CD14-positive monocyte (primary cell): ENCODE measurements at places on chromosomes 3 and 15. TPM values are rescaled to one million over a fixed set of nuclear protein-coding genes. Genes with fewer than 3 reads are reported as not detected.

The NAA80 gene
- polyA plus RNA-seq, result 2.3 TPM

The CYP1A1 gene
- polyA plus RNA-seq, result not detected

The GOLGA8H gene
- not detected for polyA plus RNA-seq

The PRSS50 gene
- not detected in 2 replicates for polyA plus RNA-seq

The BAHD1 gene
- 8.9 TPM in 2 replicates for polyA plus RNA-seq

The FXR1 gene
- 29.3 and 58.6 TPM in 2 replicates for polyA plus RNA-seq

DNA sequence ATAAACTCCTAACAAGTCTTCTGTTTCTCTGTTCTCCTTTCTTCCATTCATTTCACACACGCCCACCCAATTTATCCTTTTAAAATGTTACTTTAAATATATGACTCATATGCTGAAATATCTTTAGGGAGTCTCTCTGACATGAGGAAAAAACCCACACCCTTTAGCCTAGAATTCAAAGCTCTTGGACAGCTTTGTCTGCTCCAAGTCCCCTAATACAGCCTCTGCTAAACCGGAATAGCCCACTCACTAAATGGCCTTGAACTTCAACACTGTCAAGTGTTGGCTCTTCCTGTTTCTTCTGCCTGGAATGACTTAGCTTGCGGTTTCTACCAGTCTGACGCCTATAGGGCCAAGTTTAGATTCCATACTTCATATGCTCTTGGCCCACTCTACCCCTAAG, 3.3 kb upstream of the CD96 start:
- DNase-seq, result no peak

DNA sequence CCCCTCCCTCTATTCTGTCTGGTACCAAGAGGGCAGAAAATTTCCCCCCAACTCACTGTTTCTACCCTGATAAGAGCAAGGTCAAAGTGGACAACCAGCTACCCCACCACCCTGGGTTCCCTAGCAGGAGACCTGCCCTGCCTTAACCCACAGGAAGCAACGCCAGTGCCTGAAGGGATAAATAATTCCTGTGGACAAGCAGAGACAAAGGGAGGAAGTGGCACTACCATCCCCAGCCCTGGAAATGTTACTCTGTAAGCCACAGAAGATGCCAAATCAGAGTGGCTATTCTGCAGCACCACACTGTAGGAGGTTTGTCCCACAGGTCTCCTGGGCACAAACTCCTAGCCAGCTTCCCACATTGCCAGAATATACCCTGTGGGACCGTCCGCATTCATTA, 80.1 kb downstream of the DNAH12 start:
- DNase-seq, result no peak

DNA sequence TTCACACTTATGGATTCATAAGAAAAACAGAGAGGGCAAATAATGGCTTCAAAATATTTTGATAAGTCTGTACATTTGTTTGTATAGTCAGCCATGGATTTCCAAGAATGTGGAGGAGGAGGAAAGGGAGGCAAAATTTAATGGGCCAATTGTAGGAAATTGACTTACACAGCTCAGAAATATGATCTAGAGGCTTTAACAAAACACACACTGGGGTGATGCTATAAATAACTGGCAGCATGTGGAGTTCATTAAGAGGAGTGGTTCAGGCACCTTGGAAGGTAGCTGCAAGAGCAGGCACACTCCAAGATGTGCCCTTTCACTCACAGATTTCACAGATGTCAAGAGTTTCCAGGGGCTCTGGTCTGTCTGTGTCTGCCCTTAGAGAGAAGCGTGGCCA, 193.4 kb upstream of the RASGRP1 start:
- no peak for DNase-seq

GRCh38 chr15:68404056-68404798, 27.7 kb downstream of the ITGA11 start:
- no peak for DNase-seq

DNA sequence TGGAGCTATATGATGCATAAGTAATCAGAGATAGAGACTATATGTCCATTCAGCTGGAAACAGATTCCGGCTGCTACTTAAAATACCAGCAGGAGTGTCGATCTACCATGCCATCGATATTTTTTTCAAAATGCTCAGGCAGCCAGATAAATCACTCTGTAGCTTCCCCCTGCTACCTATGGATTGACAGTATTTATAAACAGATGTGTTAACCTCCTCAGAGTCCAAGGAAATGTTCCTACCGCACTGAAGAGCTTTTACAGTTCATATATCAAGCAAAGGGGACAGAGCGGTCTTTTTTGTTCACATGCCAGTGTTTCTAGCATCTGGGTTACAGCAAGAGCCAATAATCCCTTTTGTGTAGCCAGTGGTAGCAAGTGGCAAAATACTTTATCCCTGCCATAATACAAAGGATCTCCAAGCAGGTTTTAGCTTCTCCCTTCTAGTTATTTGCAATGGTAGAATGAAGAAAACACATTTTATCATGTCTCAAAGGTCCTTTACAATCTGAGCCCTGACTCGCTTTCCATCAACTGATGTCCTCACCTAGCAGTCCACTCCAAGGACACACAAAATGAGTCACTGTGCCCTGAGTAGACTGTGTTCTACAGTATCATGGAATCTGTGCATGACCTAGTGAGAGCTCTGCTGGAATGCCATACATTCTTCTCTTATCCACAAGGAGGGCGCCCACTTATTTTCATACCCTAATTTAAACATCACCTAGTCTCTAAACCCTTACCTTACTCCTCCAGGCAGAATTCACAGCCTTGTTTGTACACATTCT, 507.0 kb downstream of the TBL1XR1 start:
- no peak for DNase-seq

- DNase-seq, result no peak
These were observed 53.1 kb upstream of the GK5 start for GRCh38 chr3:142278451-142278850.

GRCh38 chr15:48031466-48031865, 89.3 kb upstream of the SLC24A5 start:
- no peak for DNase-seq

DNA sequence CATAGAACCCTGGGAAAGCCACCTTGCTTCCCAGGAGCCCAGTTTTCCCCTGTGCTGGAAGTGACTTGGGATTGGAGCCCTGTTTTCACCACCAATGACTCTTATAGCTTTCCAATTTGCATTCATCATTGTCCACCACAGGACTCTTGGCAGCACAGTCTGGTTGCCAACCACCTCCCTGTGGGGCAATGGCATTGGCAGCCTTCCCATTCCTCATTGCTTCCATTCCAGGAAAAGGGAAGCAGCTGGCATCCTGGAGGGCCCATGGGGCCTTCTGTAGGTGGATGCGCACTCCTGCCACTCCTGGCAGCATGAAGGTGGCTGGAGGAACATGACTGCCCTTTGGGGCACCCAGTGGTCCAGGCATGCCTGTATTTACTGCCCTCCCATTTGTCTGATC, 57.7 kb downstream of the FEM1B start:
- no peak for DNase-seq

- no peak for DNase-seq
These were observed 6.6 kb downstream of the VWA5B2 start for GRCh38 chr3:184236033-184236410.

GRCh38 chr15:35603301-35603700, 57.3 kb upstream of the DPH6 start:
- no peak for DNase-seq

GRCh38 chr3:70770650-70771049, 458.2 kb upstream of the MDFIC2 start:
- no peak for DNase-seq
